ENCODE measurements at places on chromosomes 5 and 9.

DNA sequence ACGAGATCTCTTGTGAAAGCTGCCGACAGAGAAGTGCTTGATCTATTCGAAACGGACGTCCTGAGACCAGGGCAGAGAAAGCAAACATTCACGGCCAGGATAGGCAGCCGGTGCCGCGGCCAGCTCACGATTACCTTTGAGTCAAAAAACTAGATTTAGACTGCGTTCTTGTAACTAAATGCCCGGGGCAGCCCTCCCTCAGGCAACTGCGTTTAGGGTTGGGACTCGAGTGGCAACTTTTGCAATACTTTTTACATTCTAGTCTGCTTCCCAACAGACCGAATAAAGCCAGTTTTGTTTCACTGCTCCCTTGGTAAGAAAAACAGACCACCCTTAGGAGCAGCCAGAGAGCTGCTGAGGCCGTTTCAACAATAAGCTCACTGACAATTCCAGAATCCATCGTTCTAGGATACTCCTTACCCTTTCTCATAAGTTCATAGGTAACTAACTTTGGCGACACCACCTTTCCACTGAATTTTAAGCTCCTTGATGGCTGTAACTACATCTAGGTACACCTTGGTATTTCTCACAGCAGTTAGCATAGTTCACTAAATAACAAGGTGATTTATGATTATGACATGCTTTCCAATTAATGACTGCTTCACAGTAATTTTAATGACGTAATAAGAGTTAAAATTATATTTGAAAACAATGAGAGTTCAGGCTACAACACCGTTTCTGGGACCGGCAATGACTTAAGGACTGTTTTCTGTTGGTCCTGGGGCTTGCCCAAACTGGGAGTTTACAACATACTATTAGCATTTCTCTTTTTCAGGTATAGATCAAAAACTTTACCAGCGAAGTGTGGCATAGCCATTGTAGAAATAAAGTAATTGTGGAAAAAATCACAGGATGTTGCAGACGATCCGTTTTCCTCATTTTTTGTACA lies 899 bp upstream of the RAPGEF6 start:
- DNase-seq, result peak; percentile 62

- no peak for DNase-seq
Observed at GRCh38 chr5:67636091-67636490, 439.5 kb upstream of the CD180 start.

DNA sequence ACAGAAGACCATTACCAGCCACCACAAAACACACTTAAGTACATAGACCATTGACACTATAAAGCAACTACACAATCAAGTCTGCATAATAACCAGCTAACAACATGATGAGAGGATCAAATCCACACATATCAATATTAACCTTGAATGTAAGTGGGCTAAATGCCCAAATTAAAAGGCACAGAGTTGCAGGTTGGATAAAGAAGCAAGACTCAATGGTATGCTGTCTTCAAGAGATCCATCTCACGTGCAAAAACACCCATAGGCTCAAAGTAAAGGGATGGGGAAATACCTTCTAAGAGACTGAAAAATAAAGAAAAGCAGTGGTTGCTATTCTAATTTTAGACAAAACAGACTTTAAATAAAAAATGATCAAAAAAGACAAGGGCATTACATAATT lies 113.6 kb upstream of the CD180 start:
- no peak for DNase-seq

- no peak for DNase-seq
Observed at GRCh38 chr5:99543841-99544240, 615.0 kb upstream of the CHD1 start.

Data from HT-29 (cell line).